Stimulated activated CD4-positive, alpha-beta T cell treated with anti-CD3 and anti-CD28 coated beads, TNF-alpha, amount 100 ng/mL, for 24 hours (primary cell): ENCODE measurements at places on chromosomes 1 and 21.
A peak's percentile ranks its signal among the peaks of the same experiment; 100 is the strongest.

DNA sequence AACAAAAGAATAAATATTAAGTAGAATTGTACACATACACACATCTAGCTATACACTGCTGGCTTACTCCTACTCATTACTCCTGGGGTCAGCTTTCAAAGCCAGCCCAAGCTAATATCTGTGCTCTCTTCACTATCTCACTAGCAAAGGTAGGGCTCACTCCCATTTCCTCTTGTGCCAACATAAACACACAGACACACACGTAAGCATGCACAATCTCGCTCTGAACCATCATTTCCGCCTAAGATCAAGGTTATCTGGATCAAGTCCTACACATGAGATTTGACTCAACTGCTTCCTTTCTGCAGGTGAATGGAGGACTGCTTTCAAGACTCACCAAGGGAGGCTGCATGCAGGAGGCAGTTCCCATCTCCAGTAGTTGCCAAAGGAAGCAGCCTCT is 28.8 kb upstream of the MTMR11 start:
- DNase-seq, result no peak

- no peak for DNase-seq
These were observed 217.7 kb downstream of the URB2 start for GRCh38 chr1:229843627-229844238.

- DNase-seq, result no peak
These were observed 50.5 kb upstream of the IL12RB2 start for GRCh38 chr1:67257173-67257535.

DNA sequence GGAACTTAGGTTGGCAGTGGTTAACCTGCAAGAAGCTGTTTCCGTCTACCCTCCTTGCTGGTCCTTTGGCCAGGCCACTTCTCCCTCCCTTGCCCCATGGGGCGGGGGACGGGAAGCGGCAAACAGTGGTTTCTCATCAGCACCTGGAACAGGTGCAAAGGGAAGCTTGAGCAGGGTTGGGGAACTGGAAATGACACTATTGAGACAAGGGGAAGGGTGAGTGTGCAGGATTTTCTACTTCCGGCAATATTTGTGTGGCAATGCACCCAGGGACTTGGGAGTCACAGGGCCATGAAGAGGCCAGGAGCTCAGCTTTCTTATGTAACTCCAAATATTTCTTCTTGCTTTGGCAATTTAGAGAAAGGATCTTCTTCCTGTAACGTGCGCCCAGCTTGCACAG is 29.0 kb upstream of the SARS1 start:
- DNase-seq, result no peak

DNA sequence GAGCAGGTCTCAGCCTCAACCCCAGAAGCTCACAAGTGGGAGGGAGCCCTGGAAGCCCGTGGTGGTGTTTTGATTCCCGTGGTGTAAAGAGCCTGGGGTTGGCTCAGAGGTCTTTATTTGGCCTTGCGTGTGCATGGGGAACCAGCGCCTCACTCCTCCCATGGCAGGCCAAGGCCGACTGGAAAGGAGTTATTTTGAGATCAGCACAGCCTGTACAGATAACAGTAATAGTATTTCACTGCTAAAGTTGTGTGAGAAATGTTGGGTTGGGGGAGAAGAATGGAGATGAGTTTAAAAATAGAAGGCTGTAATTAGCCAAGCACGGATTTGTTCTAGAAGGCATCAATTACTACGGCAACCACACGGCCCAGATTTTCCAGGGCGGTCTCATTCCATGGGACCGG is 186.5 kb downstream of the DYRK1A start:
- no peak for DNase-seq

GRCh38 chr1:194644528-194644927 is 1458.1 kb upstream of the B3GALT2 start:
- DNase-seq, result no peak

- no peak for DNase-seq
These were observed 6.1 kb downstream of the SLC22A15 start for GRCh38 chr1:115982400-115982799.

- DNase-seq, result peak; percentile 81
These were observed 5.0 kb upstream of the PTPN7 start for GRCh38 chr1:202165267-202165941.

DNA sequence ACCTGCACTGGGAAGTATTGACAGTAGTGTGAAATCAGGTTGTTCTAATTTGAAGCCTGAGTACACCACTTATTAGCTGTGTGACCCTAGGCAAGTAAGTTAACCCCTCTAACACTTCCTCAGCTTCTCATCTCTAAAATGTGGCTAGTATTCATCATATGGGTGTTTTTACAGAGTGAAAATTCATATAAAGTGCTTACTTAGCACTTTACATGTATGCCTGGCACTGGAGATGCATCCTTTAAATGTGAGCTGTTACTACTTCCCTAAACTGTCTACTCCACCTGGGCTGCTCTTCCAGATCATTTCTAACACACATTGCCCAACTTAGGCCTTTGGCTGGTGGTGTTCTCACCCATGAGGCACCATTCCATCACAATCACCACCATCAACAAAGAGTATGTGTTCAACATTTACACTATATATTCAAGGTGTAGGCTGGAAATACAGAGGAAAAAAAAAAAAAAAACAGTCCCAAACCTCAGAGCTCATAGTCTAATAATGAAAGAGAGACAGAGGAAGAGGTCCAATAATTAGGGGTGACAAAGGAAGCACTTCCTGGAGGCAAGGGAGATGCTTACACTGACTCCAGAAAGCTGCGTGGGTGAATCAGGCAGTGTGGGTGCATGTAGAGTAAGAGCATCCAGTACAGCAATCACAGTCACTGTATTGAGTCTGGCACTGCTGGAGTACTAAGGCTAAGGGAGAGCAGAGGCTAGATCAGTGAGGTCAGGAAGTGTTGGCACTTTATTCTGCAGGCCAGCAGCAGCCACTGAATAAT is 3.6 kb downstream of the STX6 start:
- DNase-seq, result no peak

DNA sequence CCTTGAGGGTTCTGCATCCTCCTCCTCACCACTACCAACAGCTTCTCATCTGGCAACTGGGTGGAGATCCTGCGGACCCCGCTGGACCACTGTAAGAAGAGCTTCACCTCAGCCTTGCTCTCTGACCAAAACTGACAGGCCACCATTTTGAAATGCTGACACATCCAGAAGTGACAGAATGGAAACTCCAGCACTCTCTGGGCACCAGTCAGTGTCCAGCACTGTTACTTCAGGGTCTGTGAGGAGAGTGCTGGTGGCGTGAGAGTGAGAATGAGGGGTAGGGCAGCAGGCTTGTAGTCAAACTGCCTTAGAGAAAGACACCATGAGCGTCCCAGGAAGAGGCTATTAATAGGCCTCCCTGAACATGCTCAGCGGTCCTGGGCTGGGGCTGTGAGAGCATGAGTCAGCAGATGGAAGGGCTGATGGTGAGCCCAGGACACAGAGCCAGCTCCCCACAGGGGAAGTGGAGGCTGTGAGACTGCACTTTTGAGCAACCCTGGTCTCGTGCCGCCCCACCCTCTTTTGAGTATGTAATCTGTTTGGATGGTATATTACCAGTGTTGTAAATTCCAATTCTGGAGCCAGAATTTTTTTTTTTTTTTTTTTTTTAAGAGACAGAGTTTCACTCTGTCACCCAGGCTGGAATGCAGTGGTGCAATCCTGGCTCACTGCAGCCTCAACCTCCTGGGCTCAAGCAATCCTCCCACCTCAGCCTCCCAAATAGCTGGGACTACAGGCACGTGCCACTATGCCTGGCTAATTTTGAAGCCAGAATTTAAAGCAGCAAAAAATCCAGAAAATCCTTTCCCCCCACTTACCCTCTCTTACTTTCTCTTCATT is 34.4 kb upstream of the SLC30A1 start:
- DNase-seq, result no peak

DNA sequence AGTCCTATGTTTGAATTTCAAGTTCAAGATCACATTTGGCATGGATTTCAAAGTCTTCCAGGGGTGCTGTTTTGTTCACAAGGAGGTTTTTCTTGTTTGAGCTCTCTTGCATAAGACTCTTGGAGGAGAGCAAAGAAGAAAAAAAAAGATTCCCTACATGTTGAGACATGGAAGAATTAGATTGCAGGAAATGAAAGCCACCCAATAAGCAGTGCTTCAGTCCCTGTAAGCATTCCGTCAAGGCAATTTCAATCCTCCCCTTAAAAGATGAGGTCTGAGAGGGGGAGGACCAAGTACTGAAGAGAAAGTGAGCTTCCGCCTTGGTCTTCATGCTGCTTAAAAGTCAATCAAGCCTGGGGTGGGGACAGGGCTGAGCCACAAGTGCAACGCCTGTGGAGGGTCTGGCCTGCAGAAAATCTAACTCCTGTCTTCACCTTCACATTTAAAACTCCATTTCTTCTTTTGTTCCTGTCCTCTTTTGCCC is 50.2 kb downstream of the LPAR3 start:
- DNase-seq, result no peak

- DNase-seq, result no peak
These were observed 226.3 kb upstream of the USP24 start for GRCh38 chr1:55441489-55441888.

DNA sequence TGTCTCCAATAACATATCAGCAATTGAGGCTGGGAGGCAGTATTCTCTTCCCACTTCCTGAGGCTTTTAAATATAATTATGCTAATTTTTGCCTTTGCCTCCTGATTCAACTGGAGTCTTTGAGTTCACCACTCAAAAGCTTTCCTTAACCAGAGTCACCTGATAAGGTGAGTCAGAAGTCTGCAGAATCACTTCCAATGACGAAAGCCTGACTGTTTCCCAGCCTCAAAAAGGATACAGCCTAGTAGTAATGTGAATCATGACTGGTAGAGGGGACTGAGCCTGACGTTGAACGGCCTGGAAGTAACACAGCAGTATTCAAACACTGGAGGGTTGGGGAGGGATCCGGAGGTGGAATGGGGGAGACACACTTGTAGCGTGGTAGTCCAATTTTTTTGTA is 10.4 kb upstream of the MRPL9 start:
- DNase-seq, result no peak

DNA sequence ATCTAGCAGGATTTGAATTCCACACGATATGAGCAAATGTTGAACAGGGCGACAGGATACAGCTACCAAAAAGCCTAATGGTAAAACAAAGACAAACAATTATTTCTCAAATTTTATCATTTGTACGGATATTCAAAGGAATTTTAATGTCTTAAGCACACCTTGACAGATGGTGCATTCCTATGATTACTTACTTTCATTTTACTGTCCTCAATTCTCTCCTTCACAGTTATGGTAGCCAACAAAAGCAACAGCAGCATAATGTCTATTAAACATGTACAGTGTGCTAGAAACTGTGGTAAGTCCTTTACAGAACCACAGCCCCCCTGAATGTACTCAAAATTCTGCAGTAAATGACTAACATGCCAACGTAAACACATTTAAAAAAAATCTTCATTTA is 365.8 kb downstream of the SMYD3 start:
- DNase-seq, result no peak

DNA sequence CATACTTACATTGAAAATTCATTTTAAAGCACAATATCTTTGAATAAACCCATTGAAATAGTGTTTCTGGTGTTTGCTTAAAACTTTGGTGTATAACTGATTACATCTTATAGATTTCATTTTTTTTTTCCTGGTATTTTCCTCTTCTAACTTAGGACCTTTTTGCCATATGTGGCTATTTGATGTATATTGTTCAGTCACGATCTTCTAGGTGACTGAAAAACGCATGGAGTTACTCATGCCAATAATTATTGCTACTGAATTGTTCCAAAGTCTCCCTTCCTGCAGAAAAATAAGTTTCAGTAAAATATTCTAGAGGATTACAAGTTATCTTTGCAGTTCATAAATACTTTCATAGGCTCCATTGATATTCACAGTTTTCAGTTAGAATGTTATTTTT is 22.9 kb upstream of the C1orf105 start:
- DNase-seq, result no peak

DNA sequence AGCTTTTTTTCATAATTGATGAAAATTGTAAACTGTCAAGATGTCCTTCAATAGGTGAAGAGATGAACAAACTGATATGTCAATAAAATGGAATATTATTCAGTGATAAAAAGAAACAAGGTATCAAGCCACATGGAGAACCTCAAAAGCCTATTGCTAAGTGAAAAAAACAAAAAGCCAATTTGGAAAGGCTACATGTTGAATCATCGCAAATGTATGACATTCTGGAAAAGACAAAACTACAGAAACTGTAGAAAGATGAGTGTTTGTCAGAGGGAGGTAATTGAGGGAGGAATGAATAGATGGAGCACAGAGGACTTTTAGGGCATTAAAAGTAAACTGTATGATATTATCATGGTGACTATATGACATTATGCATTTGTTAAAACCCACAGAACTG is 34.5 kb upstream of the USP25 start:
- no peak for DNase-seq

- DNase-seq, result no peak
These were observed 57.9 kb downstream of the RNF187 start for GRCh38 chr1:228544921-228545591.

DNA sequence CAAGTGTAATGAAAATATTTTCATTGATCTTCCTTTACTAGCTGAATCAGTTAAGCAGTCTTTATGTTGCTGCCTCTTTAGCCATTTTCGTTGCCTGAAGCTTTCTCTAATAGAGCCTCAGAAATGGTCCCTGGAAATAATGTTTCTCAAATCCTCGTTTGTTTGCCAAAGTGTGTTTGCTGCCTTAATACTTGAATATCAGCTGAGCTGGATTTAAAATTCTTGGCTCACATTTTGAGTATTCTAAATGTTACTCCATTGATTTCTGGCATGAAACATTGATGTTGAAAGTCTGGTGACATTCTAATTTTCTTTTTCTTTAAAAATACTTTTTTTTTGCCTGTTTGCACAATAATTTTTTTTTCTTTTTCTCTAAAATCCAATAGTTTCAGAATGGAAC is 84.6 kb upstream of the SERBP1 start:
- DNase-seq, result no peak

- DNase-seq, result no peak
These were observed 244.6 kb downstream of the TRABD2B start for GRCh38 chr1:47752559-47752958.

GRCh38 chr1:57198912-57199311 is 224.9 kb downstream of the DAB1 start:
- no peak for DNase-seq

DNA sequence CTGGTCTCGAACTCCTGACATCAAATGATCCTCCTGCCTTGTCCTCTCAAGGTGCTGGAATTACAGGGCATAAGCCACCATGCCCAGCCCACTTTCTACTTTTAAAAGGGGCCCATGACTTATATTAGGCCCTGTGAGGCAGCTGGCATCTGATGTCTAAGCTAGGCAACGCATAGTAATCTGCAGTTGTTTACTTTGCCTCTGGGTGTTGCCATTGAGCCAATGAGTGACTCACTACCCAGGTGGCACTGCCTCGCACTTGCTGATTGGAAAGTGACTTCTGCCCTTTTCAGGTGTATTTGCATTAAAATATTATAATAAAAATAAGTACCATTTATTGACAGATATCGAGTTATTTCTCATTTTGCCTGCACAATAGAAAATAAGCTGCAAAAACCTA is 84.9 kb downstream of the KIF14 start:
- no peak for DNase-seq

GRCh38 chr1:119595606-119596005 is 52.5 kb downstream of the ZNF697 start:
- DNase-seq, result no peak

GRCh38 chr1:26706315-26706714 is 10.5 kb downstream of the ARID1A start:
- no peak for DNase-seq
